ENCODE measurements at places on chromosomes 12 and 14.

- peak; percentile 86 for DNase-seq
Observed at GRCh38 chr14:49586673-49587460, 687 bp upstream of the RPS29 start.

- DNase-seq, result peak; percentile 96
Observed at GRCh38 chr12:6927379-6928021, at the start of gene ATN1. TSS of gene ATN1 (plus strand) at chr12:6927959. CDS start at chr12:6934002, 6,043 bp downstream.

GRCh38 chr12:118418385-118419057 lies 42.2 kb downstream of the SUDS3 start:
- DNase-seq, result no peak

GRCh38 chr12:121467638-121468498 lies 68.0 kb downstream of the RNF34 start:
- DNase-seq, result peak; percentile 22

- no peak for DNase-seq
Observed at GRCh38 chr12:108121728-108122471, 7.2 kb upstream of the WSCD2 start.

Measured in NCI-H2171 treated with DMSO at 0.1 percent for 48 hours (cell line).